ENCODE measurements at places on chromosomes 3 and 15.

GRCh38 chr15:76575274-76575673 lies 238.7 kb downstream of the ISL2 start:
- no peak for DNase-seq

- peak; percentile 49 for DNase-seq
Measured at GRCh38 chr3:138434276-138434874, at the start of gene ESYT3. ESYT3 (plus strand) TSS chr3:138434616; CDS start chr3:138434799, 183 bp downstream.

- DNase-seq: no peak
Measured at GRCh38 chr15:87589134-87589533, 667.4 kb downstream of the NTRK3 start.

GRCh38 chr15:86493884-86494283 lies 414.2 kb downstream of the AGBL1 start:
- DNase-seq: no peak

DNA sequence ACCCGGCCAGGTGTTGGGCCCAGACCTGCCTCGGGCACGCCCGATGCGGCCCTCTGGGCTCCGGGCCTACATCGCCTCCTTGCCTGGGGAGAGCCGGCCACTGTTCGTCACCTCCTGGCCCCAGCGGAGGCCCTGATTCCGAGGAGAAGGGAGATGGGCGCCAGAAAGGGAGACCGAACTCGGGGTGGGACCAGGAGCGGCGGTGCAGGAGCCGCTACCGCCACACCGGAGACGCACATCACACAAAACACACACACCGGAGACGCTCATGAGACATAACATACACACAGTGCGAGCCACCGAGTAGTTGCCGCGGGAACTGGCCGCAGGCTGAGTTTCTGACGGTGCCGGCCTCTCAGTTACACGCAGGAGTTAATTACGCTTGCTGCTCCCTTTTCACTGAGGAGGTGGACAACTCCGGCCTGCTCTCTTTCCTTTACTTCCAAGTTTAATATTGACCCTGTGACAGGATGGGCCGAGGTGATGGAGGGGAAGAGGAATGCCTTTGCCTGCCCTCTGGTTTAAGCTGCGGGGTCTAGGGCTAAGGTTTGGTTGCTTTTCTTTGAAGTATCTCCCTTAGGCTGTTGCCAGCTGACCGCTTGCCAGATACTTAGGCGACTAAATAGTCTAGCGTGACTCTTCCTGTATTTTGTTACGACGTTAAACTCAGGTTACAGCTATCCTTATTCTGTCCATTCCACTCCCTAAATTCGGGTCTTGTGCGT lies 570 bp downstream of the PCNP start:
- peak; percentile 38 for DNase-seq
